Spleen (tissue), 13 donors: ENCODE measurements at places on chromosomes 1 and 21. TPM values are rescaled to one million over a fixed set of nuclear protein-coding genes. Genes with fewer than 3 reads are reported as not detected.

DNASE2B gene
- total RNA-seq = 1.7 TPM

FCRL2 gene
- total RNA-seq = 56.5 TPM

TRIM17 gene
- total RNA-seq = 7.1 TPM

RGS8 gene
- total RNA-seq = 0.11 TPM
